ENCODE measurements at places on chromosomes 13 and 19.

DNA sequence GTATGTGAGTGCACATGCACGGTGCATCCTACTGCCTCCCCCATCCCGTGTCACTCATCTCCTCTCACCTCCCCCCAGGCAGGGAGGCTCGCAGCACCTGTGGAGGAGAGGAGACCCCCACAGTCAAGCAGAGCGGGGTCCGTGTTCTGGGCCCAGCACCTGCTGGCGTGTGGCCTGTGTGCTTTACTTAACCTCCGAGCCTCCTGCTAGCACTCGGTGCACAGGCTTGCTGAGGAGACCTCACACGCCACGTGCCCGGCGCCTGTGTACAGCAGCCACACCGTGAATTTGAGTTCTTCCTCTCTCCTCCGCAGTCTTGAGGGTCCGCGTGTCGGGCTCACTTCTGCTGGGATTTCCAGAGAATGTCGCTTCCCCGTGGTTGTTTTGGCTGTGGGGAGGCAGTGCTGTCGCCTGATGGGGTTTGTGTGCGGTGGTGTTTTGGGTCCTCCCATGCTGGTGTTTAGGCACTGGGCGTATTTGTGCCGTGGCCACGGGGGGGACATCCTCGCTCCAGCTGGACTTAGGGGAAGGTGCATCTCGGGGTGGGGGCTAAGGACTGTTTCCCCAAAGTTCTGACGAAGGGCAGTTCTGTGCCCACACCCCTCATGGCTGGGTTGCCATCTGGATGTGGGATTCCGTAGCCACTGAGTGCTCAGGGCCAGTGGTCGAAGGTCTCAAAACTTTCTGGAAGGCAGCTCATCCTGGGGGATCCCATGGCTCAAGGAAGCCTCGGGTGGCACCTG lies 34.8 kb upstream of the TMEM255B start:
- DNase-seq: no peak

GRCh38 chr13:109496216-109496615 lies 290.2 kb downstream of the IRS2 start:
- no peak for DNase-seq

- peak; percentile 56 for DNase-seq
Observed at GRCh38 chr19:4012975-4013634, 5.6 kb downstream of the PIAS4 start.

DNA sequence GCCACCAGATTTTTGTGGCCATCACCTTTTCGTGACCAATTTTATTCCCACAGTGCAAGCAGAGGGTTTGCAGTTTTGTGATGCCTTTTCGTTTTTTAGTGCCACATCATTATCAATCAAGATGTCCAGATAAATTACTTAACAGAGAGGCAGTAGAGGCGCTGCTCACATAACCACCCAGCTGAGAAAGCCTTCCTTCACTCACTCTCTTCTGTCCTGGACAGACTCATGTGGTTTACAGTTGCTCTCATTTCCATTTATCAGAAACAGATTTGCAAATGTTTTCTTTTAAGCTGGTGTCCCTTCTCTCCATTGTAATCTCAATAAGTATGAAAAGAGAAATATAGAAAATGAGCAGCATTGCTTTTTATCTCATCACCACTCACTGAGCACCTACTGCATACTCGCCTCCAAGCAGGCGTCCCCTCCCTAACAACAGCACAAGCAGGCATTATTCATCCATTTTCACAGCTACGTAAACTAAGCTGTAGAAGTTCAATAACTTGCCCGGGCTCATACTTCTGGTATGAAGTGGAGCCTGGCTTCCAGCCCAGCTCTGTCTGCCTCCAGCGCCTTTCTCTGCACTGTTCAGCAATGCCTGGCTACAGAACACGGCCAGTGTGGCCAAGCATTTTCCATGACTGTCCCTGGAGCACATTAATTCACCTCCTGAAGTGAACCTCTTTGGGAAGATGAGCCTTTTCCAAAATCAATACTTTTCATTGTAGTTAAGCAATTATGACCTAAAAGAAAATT lies 34.6 kb upstream of the KATNAL1 start:
- DNase-seq: peak; percentile 90

DNA sequence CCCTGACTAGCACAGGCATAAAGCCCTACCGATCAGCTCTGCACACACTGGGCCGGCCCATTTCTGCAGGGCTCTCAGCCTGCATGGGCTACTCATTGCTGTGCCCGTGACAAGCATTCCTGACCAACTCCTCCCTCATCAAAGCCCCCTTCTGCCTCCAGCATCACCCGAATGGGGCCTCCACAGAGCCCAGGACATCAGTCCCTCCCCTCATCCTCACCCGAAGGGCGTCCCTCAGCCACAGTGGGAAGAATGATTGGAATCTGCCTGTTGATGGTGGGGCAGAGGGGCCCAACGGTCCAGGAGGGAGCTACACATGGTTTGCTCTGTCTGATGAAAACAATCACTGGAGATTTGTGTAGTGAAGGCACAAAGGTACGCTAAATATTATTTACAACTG lies 43.8 kb downstream of the SERP2 start:
- DNase-seq: no peak

- no peak for DNase-seq
Observed at GRCh38 chr13:84127597-84128128, 245.4 kb upstream of the SLITRK1 start.

- no peak for DNase-seq
Observed at GRCh38 chr13:75792526-75793187, 156.5 kb downstream of the LMO7 start.

GRCh38 chr19:29715701-29716581 lies 880 bp upstream of the C19orf12 start:
- no peak for DNase-seq

DNA sequence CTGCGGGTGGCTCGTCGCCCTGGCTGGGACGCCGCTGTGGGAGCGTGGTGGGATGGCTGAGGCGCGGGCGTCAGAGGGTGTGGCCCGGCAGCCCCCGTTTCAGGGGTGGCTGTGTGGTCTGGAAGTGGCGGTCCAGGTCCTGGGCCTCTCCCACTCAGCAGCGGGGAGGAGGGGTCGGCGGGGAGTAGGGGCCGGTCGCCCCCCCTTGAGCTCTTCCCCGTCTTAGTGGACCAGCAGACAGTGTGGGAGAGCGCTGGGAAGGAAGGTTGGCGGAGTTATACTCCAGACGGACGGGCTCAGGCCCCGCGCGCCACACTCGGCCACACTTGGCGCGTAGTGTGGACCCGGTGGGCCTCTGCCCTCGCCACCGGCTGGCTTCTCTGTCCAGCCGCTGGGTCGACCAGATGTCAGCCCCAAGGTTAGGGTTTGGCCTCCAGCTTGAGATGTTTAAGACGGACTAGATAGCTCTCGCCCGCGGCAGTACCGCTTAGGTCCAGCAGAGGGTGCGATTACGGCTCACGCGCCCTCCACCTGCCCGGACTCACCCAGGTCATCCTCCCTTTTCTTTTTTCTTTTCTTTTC lies 21.7 kb upstream of the ZNF429 start:
- DNase-seq: peak; percentile 83

DNA sequence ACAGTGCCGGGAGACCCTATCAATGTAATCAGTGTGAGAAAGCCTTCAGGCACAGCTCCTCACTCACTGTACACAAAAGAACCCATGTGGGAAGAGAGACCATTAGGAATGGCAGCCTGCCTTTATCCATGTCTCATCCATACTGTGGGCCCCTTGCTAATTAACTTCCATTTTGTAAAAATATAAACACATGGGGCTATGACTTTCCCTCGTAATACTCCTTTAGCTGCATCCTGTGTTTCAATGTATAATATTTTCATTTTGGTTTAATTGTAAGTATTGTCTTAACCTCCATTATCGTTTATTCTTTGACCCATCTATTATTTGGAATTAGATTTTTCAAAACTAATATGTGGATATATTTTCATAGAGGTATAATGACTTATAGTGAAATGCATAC lies 29.3 kb downstream of the ZNF333 start:
- no peak for DNase-seq

- DNase-seq: no peak
Observed at GRCh38 chr13:92589955-92590354, 636.7 kb upstream of the GPC6 start.

Measured in osteoblast (primary cell).